NCI-H345 (cell line): ENCODE measurements at places on chromosomes 1 and 21.

DNA sequence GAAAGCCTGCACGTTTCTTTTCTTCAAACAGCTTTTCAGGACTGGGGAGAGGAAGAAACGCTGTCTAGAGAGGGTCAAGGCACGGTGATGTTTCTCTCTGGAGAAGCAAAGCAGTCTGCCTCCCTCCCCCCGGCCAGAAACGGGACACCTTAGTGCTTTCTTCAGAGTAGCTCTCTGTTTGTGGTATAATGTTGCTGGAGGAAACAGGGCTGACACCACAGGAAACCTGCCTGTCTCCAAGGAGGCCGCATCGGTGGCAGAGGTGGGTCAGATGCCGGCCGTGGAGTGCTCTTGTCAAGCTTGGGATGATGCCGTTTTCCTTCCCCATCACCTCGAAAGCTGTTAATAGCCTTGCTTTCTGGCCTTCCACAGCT lies 139.4 kb downstream of the DHRS3 start:
- no peak for DNase-seq

GRCh38 chr1:169348383-169349036 lies 19.1 kb downstream of the NME7 start:
- DNase-seq: peak; percentile 49

- DNase-seq: no peak
Measured at GRCh38 chr1:84781946-84782771, 91.9 kb upstream of the SSX2IP start.

DNA sequence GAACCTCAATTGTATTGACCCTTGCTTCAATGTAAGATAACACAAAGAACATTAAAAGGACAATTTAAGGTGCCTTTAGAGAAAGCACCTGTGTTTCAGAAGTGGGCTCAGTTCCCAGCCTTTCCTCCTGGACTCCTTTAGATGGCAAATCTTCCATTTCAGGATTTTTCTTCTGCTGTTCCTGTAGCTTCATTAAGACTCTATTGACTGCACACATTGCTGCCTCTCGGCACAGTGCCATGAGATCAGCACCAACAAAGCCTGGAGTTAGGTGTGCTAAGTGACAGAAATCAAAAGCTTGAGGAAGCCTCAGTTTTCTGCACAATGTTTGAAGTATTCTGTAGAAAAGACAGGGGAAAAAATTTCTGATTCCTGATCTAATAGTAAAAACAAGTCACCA lies 40.6 kb downstream of the NVL start:
- no peak for DNase-seq

DNA sequence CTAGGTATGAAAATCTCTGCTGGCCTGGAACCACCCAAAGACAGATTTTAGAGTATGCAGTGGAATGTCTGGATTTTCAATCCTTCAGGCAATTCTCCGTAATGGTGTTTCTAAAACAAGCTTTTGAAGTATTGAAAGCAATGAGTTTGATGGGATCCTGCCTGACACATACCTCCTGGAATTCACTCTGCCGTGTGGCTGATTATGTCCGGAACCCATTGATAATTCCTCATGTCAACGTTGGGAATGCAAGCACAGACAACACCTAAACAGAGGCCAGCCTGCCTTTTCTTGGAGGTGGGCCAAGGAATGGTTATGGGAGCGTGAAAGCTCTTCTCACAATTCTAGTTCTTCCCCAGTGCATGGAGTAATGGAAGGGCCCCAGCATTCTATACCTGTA lies 168.9 kb upstream of the HMCN1 start:
- DNase-seq: peak; percentile 69

GRCh38 chr1:56525489-56526041 lies 53.8 kb downstream of the PLPP3 start:
- DNase-seq: no peak

DNA sequence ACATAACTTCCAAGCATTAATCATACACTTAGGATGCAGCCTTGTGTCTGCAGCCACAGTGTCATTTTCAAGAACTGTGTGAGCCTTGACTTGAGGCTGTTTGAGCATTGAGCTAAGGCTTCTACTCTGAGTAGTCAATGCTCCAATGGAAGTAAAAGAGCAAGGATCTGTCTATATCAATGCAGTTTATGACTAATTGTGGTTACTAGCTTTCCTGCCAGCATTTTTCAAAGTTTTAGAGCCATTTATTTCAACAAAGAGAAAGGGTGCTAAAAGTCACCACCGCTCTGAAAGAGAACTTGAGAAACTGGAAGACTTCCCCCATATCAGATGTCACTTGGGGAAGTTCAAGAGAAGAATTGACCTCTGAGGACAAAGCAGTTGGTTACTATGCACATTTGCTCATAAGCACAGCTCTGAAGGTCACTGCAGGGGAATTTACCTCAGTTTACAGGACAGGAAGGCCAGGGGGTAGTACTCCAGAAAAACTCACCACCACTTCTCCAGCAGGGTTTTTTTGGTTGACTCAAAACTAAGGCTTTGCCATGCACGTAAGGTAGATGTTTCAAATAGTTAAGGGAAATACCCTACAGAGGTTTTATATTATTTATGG lies 24.5 kb upstream of the RGS1 start:
- no peak for DNase-seq

- DNase-seq: no peak
Measured at GRCh38 chr1:151547119-151547899, 7.2 kb downstream of the TUFT1 start.

DNA sequence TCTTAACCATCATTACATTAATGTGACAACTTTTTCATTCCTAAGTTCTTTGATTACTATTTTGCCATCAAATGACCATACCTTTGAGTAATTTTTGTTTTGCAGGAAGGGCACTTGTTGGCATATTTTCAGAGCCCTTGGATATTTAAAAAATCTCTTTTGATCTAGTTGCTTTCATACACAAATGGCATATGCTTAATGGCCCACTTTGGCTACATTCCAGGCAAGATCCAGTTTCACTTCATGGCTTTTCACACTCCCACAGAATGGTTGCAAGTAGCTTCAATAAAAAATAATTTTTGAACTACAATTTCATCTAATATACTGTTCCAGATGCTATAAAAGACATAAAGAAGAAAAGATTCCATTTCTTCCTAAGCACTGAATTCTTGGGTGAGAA lies 18.1 kb downstream of the ADAM30 start:
- peak; percentile 45 for DNase-seq
